ENCODE measurements at places on chromosomes 3 and 15. TPM values are rescaled to one million over a fixed set of nuclear protein-coding genes. Genes with fewer than 3 reads are reported as not detected.

DNA sequence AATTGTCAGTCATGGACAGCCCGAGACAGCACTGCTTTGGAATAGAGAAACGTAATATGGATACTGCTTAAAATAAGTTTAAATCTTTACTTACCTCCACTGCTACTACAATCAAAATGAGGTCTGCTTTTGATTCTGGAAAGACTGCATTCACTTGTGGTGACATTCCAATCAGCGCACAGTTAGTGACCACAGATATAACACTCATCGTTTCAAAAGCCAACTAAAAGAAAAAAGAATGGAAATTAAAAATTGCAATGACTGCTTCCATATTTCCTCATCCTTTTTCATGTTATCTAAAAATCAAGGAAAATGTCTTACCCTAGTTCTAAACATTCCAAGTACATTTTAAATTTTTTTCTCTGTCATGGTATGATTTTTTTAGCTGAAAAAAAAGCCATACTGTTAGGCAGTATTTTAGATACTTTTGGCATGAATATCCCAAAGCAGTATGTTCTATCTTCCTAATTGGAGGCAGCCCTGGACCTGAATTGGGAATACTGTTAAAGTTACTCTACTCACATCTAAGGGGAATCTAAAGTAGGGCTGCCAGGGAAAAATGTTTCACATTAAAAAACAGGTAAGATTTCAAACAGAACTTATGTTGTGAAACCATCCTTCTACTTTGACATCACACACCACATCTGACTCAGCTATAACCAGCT, 72.1 kb downstream of the ANO10 start:
- H3K27me3 ChIP-seq = no peaks in the 10 kb centered on the region
- DNase-seq = no peak
- H3K36me3 ChIP-seq = no peaks in the 10 kb centered on the region

DNA sequence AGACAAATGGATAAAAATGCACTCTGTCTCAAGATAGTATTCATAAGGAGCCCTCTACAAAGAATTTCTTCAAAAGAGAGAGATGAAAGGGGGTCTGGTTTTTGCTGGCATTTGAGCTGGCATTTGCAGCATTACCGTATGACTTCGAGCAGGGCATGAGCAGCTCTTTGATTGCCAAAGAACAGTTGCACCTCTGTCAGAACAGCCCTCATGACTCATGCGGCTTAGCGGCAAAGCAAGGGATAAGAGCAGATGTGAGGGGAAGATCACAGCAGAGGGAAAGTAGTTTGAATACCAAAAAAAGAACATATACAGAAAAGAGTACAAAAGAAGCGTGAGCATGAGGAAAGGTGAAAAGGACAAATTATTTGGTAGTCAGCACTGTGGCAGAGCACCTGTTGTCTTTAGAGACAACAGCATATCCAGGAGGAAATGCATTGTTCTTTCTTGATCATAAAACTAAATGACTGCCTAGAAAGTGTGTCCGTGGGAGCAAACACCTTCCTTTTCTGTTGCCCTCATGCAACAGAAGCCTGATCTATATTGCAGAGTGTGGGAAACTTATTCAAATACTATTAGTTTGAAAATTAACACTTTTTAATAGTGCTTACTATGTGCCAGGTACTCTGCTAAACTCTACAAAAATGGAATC, 80.5 kb upstream of the SLC24A5 start:
- no peak for DNase-seq
- H3K36me3 ChIP-seq = no peaks in the 10 kb centered on the region
- no peaks in the 10 kb centered on the region for H3K4me1 ChIP-seq
- no peak overlapping the region for H3K27ac ChIP-seq

GRCh38 chr3:45992821-45993221, 2.8 kb downstream of the FYCO1 start:
- no peak overlapping the region for H3K4me3 ChIP-seq
- no peak for DNase-seq
- peaks cover 35% of the 10 kb centered on the region for H3K4me1 ChIP-seq
- peaks cover 17% of the 10 kb centered on the region for H3K36me3 ChIP-seq

GRCh38 chr3:50165910-50166538, 10.9 kb downstream of the SEMA3F start:
- no peaks in the 10 kb centered on the region for H3K27me3 ChIP-seq
- H3K4me3 ChIP-seq = no peak overlapping the region
- peaks cover 25% of the 10 kb centered on the region for H3K4me1 ChIP-seq
- H3K36me3 ChIP-seq = no peaks in the 10 kb centered on the region
- DNase-seq = no peak

GRCh38 chr3:27544372-27544865, 60.2 kb upstream of the SLC4A7 start:
- H3K4me3 ChIP-seq = no peak overlapping the region
- no peak overlapping the region for H3K27ac ChIP-seq
- H3K36me3 ChIP-seq = no peaks in the 10 kb centered on the region
- DNase-seq = no peak

DNA sequence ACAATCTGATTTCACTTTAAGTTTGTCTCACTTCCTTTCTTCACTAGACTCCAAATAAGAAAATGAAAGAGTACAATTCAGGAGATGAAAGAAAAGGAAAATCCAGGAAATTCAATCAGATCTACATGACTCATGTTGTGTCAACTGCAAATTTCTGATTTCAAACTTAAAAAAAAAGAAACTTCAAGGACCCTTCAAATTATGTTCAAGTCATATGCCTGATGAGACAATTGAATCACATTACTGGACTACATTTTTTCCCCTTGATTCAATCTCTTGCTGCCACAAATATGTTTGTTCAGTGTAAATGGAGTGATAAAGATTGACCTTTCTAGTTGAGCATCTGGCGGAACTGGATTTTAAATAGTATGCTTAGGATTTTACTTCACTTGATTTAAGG, 37.4 kb downstream of the FRMD5 start:
- no peak for DNase-seq
- H3K27ac ChIP-seq = no peak overlapping the region
- H3K4me1 ChIP-seq = no peaks in the 10 kb centered on the region

GRCh38 chr15:39407116-39407515, 173.8 kb upstream of the THBS1 start:
- DNase-seq = no peak
- H3K4me3 ChIP-seq = no peak overlapping the region
- H3K4me1 ChIP-seq = peaks cover 7% of the 10 kb centered on the region
- H3K27ac ChIP-seq = no peak overlapping the region
- no peaks in the 10 kb centered on the region for H3K36me3 ChIP-seq
- H3K27me3 ChIP-seq = no peaks in the 10 kb centered on the region

- peaks cover 25% of the 10 kb centered on the region for H3K27me3 ChIP-seq
- peak; percentile 38 for DNase-seq
- H3K4me3 ChIP-seq = no peak overlapping the region
- no peaks in the 10 kb centered on the region for H3K36me3 ChIP-seq
- peaks cover 2% of the 10 kb centered on the region for H3K4me1 ChIP-seq
Measured at GRCh38 chr3:126524429-126524988, 554 bp downstream of the CHST13 start.

Gene BHLHE40
- total RNA-seq = 21.9 TPM

Gene KLHL24
- 42.1 TPM for total RNA-seq

All from thymus (tissue), 14 donors.